Activated naive CD8-positive, alpha-beta T cell treated with anti-CD3 and anti-CD28 coated beads, Interleukin-2, amount 50 U/mL, for 24 hours (primary cell): ENCODE measurements at places on chromosomes 12 and 14.
A peak's percentile ranks its signal among the peaks of the same experiment; 100 is the strongest.

GRCh38 chr14:96103560-96104460 is 64.6 kb downstream of the C14orf132 start:
- no peak overlapping the region for H3K27ac ChIP-seq
- peaks cover 2% of the 10 kb centered on the region for H3K4me1 ChIP-seq
- H3K4me3 ChIP-seq, result no peak overlapping the region
- H3K36me3 ChIP-seq, result no peaks in the 10 kb centered on the region

- H3K27me3 ChIP-seq, result no peaks in the 10 kb centered on the region
- H3K4me1 ChIP-seq, result no peaks in the 10 kb centered on the region
- H3K36me3 ChIP-seq, result no peaks in the 10 kb centered on the region
- H3K27ac ChIP-seq, result no peak overlapping the region
Observed at GRCh38 chr14:104591506-104592291, 12.1 kb downstream of the C14orf180 start.

DNA sequence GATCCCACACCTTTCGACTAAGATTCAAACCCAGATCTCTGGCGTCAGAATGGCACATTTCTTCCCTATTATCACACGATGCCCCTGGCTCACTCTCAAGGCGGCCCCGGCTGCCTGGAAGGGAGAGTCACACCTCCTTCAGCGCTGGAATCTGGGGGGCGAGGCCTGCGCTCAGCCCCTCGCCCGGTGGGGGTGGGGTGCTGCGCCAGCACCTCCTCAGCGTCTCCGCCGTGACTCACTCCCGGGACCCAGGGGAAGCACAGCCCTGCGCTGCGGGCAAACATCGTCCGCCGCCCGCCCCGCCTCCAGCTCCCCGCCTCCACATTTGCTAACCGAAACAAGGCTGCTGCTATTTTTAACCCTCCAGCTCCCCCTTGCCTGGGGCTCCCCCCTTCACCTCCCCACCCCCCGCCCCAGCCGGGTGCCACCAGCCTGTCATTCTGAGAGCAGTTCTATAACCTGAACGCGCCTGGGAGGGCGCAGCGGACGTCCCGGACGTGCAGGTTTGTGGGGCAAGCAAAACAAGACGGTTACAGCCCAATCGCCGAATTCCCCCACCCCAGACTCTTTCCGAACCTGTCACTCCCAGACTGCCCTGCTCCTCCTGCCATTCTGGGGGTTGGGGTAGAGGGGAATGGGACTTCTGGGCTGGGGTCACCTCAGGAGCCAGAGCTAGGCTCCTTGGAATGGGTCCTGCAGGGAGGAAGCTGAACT is 6.7 kb downstream of the HDAC7 start:
- peak overlapping the region; percentile 90 for H3K4me3 ChIP-seq
- peak; percentile 93 for DNase-seq
- H3K36me3 ChIP-seq, result peaks cover 56% of the 10 kb centered on the region
- H3K27me3 ChIP-seq, result no peaks in the 10 kb centered on the region
- peak overlapping the region; percentile 98 for H3K27ac ChIP-seq

- DNase-seq, result no peak
- H3K4me3 ChIP-seq, result no peak overlapping the region
- H3K36me3 ChIP-seq, result peaks cover 6% of the 10 kb centered on the region
- H3K27me3 ChIP-seq, result no peaks in the 10 kb centered on the region
Observed at GRCh38 chr12:45244561-45245343, 28.9 kb downstream of the ANO6 start.

DNA sequence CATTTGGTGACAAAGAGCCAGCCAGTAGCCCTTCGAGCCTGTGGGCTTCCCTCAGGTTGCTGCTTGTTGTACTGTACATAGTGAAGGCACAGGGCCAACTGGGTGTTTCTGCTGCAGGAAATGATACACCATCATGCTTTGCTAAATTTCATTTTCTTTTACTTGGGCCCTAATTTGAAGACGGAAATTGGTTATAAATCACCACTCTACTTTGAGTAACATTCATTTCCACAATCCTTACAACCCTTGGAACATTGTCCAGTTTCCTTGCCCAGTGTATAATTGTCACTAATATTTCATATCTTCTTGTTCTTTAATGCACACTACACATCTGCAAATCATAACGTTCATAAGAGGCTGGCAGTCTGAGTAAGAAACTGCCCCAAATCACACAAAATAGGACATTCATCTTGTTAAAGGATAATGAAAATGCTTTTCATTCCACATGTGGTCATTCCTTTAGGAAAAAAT is 30.2 kb downstream of the MSRB3 start:
- H3K27me3 ChIP-seq, result peaks cover 12% of the 10 kb centered on the region
- H3K4me3 ChIP-seq, result no peak overlapping the region
- H3K4me1 ChIP-seq, result peaks cover 4% of the 10 kb centered on the region
- DNase-seq, result no peak

GRCh38 chr14:78324353-78324752 is 154.2 kb downstream of the NRXN3 start:
- no peak overlapping the region for H3K4me3 ChIP-seq
- no peak for DNase-seq
- no peaks in the 10 kb centered on the region for H3K36me3 ChIP-seq

DNA sequence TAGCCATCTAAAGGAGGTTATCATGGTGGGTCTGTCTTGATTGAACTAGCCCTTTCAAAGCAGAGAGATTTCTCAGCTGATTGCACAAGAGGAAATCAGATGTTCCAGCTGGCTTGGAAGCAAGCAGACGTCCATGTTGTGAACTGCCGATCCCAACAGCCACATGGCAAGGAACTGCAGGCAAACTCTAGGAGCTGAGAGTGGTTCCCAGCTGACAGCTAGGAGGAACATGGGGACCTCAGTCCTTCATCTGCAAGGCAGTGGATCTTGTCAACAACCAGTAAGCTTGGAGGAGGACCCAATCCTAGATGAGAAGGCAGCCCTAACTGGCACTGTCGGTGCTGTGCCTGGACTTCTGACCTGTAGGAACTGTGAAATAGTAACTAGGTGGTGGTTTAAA is 7.7 kb downstream of the ACVR1B start:
- H3K27me3 ChIP-seq, result no peaks in the 10 kb centered on the region
- H3K36me3 ChIP-seq, result peaks cover 11% of the 10 kb centered on the region
- peaks cover 41% of the 10 kb centered on the region for H3K4me1 ChIP-seq
- DNase-seq, result no peak
- no peak overlapping the region for H3K4me3 ChIP-seq

DNA sequence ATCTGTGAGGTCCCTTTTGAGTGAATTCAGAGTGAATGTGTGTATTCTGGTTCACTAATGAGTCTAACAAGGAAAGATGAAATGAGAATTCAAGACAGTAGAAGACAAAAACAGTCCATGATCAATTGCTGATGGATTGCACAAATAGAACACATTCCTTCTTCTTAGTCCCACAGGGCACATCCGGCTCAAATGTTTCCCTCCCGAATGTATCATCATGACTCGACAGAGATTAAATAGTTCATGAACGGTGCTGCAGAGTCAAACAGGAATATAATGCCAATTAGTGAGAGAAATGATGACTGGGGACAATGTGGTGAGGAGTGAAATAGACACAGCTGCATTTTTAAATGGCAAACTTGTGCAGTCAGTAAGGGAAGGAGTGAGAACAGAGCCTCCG is 11.5 kb upstream of the SFSWAP start:
- no peaks in the 10 kb centered on the region for H3K4me1 ChIP-seq
- no peak for DNase-seq
- peaks cover 2% of the 10 kb centered on the region for H3K27me3 ChIP-seq
- no peak overlapping the region for H3K4me3 ChIP-seq

- H3K4me3 ChIP-seq, result peak overlapping the region; percentile 62
- H3K27ac ChIP-seq, result peak overlapping the region; percentile 49
- H3K27me3 ChIP-seq, result no peaks in the 10 kb centered on the region
- H3K4me1 ChIP-seq, result peaks cover 5% of the 10 kb centered on the region
Observed at GRCh38 chr14:100317912-100318808, 5.0 kb upstream of the SLC25A47 start.

- no peak overlapping the region for H3K4me3 ChIP-seq
- H3K36me3 ChIP-seq, result peaks cover 4% of the 10 kb centered on the region
- no peaks in the 10 kb centered on the region for H3K27me3 ChIP-seq
- H3K27ac ChIP-seq, result no peak overlapping the region
Observed at GRCh38 chr14:104999361-104999760, 13.8 kb downstream of the CLBA1 start.

DNA sequence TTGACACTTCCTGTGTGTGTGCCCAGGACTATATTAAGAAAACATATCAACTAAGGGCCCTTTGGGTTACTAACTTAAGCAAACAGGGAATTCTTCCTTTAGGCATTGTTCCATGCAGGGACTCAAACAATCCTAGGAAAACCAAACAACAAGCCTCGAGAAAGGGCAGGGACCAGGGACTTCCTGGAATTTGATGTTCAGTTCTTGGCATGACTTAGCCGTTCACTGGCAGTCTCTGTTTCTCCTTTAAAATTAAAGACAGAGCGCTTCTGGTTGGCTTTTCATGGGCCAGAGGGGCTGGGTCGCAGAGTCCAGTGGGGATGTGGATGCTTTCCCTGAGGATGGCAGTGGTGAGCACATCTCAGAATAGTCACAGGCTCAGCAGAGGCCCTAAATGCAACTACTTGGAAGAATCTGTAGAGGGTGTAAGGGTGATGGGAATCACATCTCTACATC is 35.2 kb downstream of the RNFT2 start:
- H3K27ac ChIP-seq, result no peak overlapping the region
- no peak overlapping the region for H3K4me3 ChIP-seq
- H3K27me3 ChIP-seq, result no peaks in the 10 kb centered on the region
- peaks cover 3% of the 10 kb centered on the region for H3K4me1 ChIP-seq

DNA sequence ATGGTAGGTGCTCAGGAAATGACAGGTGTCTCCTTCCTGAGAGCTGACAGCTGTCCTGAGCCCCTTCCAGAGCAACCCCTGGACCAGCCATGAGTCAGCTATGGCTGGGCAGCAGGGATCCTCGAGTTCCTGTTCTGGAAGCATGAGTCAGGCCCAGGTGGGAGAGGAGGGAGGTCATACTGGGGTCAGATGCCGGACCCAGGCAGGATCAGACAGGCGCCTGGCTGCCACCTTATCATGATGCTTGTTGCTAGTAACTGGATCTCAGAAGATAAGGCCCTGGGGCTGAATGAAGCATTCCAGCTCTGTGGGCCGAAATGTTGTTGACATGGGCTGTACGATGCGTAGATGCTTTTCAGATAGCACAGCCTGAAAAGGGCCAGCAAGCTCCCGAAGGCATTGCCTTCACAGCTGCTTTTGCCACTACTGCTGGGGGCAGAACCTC is 17.4 kb upstream of the KRT7 start:
- H3K4me1 ChIP-seq, result no peaks in the 10 kb centered on the region
- no peak for DNase-seq
- no peak overlapping the region for H3K4me3 ChIP-seq
- no peak overlapping the region for H3K27ac ChIP-seq

DNA sequence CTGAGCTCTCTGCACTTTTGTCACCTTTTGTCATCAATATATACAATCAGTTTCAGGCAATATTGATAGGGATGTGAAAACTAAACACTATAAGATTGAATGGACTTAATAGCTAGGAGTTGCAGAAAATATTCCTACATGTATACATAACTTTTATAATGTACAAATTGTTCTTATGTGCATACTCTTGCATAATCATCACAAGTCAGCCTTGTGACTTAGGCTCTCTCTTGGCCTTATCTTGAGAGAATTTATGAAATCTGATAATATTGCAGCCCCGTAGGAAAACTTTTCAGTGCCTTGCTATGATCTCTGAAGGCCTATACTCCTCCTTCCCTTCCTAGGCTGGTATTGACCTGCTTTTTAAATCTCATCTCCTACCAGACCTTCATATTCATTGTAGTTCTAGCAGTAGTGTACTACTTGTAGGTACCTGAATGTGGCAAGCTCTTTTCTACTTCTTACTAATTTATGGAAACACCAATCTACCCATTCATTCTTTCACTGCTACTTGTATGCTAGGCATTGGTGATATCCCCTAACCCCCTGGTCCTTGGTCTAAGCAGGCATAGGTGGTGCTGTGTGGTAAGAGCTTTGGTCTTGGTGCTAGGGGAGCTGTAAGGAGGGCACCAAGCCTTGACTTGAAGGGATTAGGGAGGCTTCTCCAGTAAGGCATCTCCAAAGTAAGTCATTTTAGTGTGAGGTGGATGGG is 100.0 kb downstream of the PRKCH start:
- H3K27ac ChIP-seq, result peak overlapping the region; percentile 86
- no peak overlapping the region for H3K4me3 ChIP-seq
- peaks cover 16% of the 10 kb centered on the region for H3K4me1 ChIP-seq
- DNase-seq, result no peak
- H3K27me3 ChIP-seq, result no peaks in the 10 kb centered on the region
- H3K36me3 ChIP-seq, result peaks cover 46% of the 10 kb centered on the region

DNA sequence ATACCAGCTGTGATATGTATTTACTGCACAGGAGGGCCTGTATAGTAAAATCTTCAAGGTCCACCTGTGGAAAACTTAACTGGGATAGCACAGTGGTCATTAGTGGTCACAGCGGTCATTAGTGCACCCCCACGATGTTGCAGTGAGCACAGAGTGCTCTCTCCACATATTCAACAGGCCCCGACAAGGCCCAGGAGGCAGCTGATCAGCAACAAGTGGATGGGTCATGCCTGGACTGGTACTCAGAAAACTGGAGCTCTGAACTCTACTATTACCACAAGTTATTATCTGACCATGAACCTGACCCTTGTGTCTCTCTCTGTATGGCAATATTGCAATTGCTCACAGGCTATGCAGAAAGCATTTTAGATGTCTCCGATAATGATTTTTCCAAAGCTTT is 129.5 kb downstream of the SLC35F4 start:
- no peak for DNase-seq
- H3K27me3 ChIP-seq, result no peaks in the 10 kb centered on the region
- H3K27ac ChIP-seq, result no peak overlapping the region
- no peaks in the 10 kb centered on the region for H3K4me1 ChIP-seq

DNA sequence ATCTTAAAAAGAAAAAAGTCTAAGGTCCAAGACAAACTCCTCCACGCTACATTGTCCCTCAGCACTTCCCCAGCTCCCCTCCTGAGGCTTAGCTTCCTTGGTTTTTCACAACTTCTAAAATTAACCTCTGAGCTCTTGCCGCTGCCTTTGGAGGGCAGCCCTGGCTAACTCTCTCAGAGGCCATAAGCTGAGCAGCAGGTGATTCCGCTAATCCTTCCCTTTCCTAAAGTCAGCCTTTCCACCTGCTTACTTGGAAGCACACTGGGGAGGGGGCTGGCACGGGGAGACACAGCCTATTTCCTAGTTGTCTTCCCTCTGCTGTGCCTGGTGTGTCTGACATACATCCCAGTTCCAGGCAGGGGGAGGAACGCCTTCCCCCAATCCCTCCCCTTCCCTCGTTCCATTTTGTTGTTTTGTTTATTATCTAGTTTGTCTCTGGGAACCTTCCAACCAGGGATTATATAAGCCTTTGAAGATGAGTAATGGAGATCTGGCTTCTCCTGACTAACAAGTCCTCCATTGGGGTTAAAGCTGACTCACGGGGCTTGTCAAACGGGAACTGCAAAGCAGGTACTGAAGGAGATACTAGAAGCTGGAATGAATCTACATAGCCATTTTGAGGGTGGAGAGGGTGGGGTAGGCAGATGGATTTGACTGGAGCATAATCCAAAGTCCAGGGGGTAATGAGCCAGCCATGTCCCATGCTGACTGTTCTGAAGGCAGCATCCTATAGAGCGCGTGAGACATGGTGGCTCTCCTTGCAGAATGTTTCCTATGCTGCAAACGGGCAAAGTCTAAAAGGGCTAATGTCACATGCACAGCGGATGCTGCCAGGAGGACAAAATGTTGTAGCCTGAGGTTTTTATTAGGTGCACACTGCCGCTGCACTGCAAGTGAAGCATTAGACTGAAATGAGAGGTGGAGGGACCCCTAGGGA is 230.8 kb downstream of the FOXN3 start:
- no peak for DNase-seq
- no peak overlapping the region for H3K4me3 ChIP-seq

- no peak overlapping the region for H3K27ac ChIP-seq
- no peaks in the 10 kb centered on the region for H3K4me1 ChIP-seq
- no peak for DNase-seq
Observed at GRCh38 chr12:119740830-119741229, 72.9 kb downstream of the PRKAB1 start.
